ENCODE measurements at places on chromosomes 5 and 9.

- DNase-seq = no peak
Observed at GRCh38 chr9:136735812-136736480, 6.8 kb downstream of the LCN10 start.

GRCh38 chr9:123480096-123480495 is 124.1 kb downstream of the CRB2 start:
- DNase-seq = no peak

DNA sequence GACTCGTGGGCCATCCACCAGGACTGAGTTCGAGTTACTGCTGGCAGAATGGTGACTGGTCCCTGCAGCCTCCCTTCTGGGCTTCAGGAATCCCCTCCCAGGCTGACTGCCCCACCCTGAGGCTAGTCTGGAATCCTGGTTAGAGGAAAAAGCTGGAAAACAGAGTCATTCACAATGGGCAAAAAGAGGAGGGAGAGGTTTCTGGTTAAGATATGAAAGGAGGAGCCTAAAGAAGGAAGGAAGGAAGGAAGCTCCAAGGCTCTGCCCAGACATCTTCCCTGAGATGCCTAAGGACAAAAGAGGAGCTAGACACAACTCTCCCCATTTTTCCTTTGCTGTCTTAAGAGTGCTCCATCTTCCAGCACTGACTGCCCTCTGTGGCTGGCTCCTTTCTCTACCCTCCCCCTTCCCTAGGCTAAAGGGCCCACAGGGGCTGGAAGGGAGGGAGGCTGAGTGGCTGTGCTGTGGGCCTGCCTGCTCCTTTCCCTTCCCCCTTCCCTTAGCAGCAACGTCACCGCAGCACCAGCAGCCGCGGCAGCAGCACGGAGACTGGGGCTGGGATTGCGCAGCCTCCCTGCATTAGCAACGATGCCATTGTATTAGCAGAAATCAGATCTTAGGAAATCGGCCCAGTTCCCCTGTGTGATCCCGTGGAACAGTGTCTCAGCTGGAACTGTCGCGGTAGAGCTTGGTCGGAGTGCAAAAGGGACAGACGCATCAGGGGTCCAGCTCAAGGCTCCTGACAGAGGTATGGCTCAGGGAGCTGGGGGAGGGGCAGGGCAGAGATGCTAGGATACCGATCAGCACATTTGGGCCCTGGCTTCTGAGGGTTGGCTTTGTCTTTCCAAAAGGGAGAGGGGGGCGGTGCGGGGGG is 48.7 kb downstream of the RUSC2 start:
- DNase-seq = peak; percentile 82

- DNase-seq = no peak
Observed at GRCh38 chr5:131462454-131462853, 172.6 kb downstream of the RAPGEF6 start.

GRCh38 chr9:8780386-8780785 is 980.8 kb upstream of the DMAC1 start:
- DNase-seq = no peak

DNA sequence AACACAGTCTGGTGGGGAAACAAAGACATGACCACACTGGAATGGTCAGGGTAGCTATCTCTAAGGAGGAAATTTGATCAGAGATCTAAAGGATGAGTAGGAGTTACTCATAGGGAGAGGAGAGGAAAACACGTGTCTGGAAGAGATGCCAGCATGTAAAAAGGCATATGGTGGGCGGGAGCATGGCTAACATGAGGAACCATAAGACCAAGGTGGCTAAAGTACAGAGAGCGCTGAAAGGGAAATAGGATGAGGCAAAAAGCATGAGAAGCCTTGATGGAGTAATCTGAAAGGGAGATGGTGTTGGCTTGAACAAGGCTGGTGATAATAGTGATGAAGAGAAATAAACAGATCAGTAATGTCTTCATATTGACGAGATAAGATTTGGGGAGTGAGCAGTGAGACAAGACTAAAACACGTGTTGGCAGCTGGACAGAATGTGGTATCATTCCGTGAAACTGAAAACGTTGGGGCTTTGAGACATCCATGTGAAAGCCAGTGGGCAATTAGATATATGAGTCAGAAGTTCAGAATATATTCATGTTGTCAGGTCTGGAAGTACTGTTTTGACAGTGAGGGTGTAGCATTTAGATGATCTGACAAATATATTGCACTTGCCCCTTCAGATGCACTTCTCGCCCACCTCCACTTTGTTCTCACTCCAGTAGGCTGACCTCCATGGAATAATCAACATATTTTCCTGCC is 209.1 kb upstream of the KCNN2 start:
- peak; percentile 53 for DNase-seq

GRCh38 chr5:73266925-73267765 is 94.2 kb downstream of the TMEM174 start:
- DNase-seq = peak; percentile 31

- peak; percentile 25 for DNase-seq
Observed at GRCh38 chr5:175590471-175590881, 67.4 kb upstream of the HRH2 start.

GRCh38 chr5:58322453-58322852 is 137.4 kb downstream of the PLK2 start:
- peak; percentile 36 for DNase-seq

DNA sequence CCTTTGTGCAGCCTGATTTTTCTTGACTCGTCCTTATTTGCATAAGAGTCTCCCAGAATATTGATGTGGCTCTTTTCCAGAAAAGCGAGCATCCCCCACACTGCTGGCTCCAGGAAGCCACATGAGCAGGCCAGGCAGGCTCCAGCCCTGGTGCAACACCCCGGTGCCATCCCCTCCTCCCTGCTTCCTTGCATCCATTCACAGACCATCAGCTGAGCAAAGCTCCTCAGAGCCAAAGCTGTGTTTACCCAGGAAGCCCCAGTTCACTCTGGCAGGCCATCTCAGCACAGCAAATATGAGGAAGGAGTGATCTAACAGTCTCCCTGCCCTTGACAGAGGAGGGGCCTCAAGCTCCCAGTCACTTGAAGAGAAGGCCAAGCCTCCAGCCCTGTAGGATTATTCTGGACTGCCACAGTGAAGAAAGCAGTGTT is 34.4 kb downstream of the INSYN2B start:
- peak; percentile 95 for DNase-seq
